Uterus (tissue), 4 donors: ENCODE measurements at places on chromosomes 3 and 15.

DNA sequence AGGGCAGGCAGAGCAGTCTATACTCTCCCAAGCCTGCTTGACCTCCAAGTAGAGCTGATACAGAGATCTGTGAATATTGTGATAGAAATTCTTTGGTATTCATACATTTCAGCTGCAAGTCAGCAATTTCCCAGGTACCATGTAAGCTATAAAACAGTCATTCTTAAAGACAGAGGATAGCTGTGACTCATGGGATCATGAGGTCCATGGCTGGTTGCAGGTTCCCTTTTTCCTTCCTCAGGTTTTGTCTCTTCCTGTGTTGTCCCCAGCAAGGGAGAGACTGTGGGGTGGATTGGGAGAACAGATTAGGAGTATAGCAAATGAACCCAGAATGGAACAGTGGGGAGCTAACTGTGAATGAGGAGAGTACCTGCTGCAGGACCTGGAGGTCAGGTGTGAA is 5.4 kb upstream of the P4HTM start:
- no peak overlapping the region for H3K27ac ChIP-seq
- H3K36me3 ChIP-seq = no peaks in the 10 kb centered on the region
- no peaks in the 10 kb centered on the region for H3K27me3 ChIP-seq
- no peak overlapping the region for H3K4me3 ChIP-seq
- no peak for DNase-seq
- H3K4me1 ChIP-seq = peaks cover 5% of the 10 kb centered on the region

GRCh38 chr15:25536801-25537611 is 98.2 kb upstream of the UBE3A start:
- no peaks in the 10 kb centered on the region for H3K36me3 ChIP-seq
- no peaks in the 10 kb centered on the region for H3K4me1 ChIP-seq
- no peak overlapping the region for H3K4me3 ChIP-seq
- no peaks in the 10 kb centered on the region for H3K27me3 ChIP-seq
- no peak for DNase-seq
- H3K27ac ChIP-seq = no peak overlapping the region

DNA sequence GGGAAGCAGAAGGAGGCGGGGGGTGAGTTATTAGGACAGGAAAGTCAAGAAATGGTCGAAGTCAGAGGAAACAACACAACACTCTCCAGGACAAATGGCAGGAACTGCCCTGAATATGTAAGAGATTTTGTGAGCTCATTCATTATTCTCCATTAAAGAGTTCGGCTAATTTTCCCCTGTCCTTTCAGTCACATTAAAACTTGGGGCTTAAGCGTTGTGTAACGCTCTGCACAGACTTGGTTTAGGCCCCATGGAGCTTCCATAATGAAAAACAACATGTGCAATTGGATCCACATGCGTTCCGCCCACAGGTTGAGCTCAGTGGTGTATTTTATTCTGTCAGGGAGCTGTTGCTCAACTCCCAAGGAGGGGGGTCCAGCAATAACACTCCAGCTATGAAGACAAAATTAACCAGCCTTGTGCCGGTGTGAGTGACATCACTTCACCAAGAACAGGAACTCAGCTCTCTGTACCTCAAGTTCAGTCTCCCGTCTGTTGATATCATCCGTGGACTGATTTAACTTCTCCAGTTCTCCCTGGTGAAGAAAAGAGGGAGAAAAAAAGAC is 2.3 kb downstream of the SH3BP5 start:
- H3K4me3 ChIP-seq = peak overlapping the region; percentile 72
- DNase-seq = peak; percentile 93
- peaks cover 29% of the 10 kb centered on the region for H3K4me1 ChIP-seq
- no peaks in the 10 kb centered on the region for H3K27me3 ChIP-seq
- peak overlapping the region; percentile 93 for H3K27ac ChIP-seq

DNA sequence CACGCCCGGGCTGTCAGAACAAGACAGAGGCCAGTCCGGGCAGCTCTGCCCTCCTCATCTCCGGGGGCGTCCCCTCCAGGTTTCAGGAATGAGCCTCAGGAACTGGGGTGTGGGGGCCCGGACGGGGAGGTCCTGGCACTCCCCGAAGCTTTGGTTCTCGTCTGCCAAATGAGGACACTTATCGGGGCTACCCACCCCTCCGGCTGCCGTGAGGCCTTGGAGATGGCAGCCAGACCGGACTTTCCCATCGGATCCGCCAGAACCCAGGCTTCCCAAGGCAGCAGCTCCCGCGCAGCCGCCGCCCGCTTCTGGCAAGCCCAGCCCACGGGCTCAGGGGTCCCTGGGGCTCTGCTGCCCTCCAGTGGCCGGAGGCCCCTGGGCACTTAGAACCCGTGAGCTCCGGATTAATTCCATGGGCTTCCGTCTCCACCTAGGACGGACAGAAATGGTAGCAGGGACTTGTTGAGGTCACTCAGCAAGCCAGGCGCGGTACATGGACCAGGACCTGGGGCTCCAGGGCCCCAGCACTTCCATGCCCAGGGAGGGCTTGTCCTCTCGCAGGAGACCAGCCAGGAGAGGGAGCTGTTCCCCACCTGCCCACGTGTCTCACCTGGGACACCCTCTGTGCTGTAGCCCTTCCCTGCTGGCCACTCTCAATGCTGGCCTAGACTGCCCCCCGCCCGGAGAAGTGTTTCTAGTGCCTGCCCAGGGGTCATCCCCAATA is 89.4 kb downstream of the LINGO1 start:
- H3K4me3 ChIP-seq = no peak overlapping the region
- H3K36me3 ChIP-seq = no peaks in the 10 kb centered on the region
- no peaks in the 10 kb centered on the region for H3K27me3 ChIP-seq
- no peaks in the 10 kb centered on the region for H3K4me1 ChIP-seq
- peak; percentile 82 for DNase-seq
- H3K27ac ChIP-seq = peak overlapping the region; percentile 60

- no peaks in the 10 kb centered on the region for H3K4me1 ChIP-seq
- no peak overlapping the region for H3K4me3 ChIP-seq
- H3K36me3 ChIP-seq = no peaks in the 10 kb centered on the region
- no peak for DNase-seq
- H3K27me3 ChIP-seq = no peaks in the 10 kb centered on the region
Measured at GRCh38 chr3:156743859-156744258, 69.5 kb downstream of the TIPARP start.

- no peak for DNase-seq
- peak overlapping the region; percentile 96 for H3K4me3 ChIP-seq
- H3K36me3 ChIP-seq = no peaks in the 10 kb centered on the region
- H3K4me1 ChIP-seq = peaks cover 5% of the 10 kb centered on the region
- H3K27ac ChIP-seq = peak overlapping the region; percentile 96
Measured at GRCh38 chr3:132660811-132661070, 612 bp downstream of the UBA5 start.

DNA sequence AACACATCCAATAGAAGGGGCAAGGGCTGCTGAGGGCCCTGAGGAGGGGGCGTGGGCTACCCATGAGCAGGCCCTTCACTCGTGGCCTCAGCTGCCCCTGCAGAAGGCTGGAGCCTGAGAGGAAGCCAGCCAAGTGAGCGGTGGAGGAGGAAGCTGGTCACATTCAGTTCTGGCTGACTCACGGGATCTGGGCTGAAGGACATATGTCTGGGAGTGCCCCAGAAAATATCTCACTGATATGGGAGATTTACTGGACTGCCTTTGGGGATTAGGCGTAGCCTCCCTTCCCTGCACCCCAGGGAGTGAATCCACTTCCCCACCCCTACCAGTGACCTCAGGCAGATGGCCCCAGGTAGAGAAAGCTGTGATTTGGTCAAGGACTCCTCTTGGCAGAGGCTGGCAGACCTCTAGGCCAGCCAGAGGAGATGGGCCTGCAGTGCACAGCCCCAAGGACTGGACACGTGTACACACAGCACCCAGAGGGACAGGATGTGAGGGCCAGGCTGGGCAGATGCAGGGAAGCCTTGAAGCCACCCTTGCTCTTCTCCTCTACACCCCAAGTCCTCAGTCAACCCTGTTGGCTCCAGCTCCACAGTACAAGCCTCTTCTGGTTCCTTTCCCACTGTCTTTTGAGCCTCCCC is 14.2 kb upstream of the ANKDD1A start:
- no peaks in the 10 kb centered on the region for H3K4me1 ChIP-seq
- H3K27me3 ChIP-seq = no peaks in the 10 kb centered on the region
- H3K4me3 ChIP-seq = no peak overlapping the region
- H3K36me3 ChIP-seq = no peaks in the 10 kb centered on the region
- H3K27ac ChIP-seq = peak overlapping the region; percentile 87

DNA sequence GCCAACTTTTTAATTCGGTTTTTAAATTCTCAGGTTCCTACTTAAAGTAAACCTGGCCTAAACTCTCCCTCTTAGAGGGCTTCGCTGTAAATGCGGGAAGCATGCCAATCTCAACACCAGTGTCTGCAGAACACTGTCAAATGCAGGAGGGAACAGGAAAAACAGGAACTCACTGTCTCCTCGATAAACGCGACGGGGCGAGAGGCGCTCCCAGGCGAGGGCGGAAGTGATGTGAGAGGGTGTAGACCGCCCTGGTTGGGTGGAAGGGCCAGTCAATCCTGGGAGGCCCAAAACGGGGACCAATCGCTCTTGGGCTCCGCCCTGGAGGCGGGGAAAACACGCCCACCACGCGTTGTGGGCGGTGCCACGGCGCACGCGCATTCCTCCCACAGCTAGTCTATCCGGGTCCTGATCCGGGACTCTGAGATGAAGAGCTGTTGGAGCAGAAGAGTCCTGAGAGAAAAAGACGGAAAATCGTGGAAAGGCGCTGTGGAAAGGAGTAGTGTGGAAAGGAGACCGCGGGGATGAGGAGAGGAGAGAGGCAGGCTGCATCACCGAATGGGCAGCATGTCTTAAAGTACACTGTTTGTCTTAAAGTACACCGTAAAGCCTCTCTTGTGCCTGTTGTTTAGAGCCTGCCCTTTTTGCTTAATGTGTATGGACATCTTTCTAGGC is 27.1 kb downstream of the SLC28A2 start:
- H3K4me1 ChIP-seq = peaks cover 5% of the 10 kb centered on the region
- H3K4me3 ChIP-seq = peak overlapping the region; percentile 56
- peak; percentile 97 for DNase-seq
- no peaks in the 10 kb centered on the region for H3K36me3 ChIP-seq

- peaks cover 11% of the 10 kb centered on the region for H3K27me3 ChIP-seq
- no peaks in the 10 kb centered on the region for H3K36me3 ChIP-seq
- H3K4me3 ChIP-seq = no peak overlapping the region
- no peak overlapping the region for H3K27ac ChIP-seq
- H3K4me1 ChIP-seq = peaks cover 15% of the 10 kb centered on the region
Measured at GRCh38 chr15:88606070-88606794, 14.9 kb upstream of the AEN start.

DNA sequence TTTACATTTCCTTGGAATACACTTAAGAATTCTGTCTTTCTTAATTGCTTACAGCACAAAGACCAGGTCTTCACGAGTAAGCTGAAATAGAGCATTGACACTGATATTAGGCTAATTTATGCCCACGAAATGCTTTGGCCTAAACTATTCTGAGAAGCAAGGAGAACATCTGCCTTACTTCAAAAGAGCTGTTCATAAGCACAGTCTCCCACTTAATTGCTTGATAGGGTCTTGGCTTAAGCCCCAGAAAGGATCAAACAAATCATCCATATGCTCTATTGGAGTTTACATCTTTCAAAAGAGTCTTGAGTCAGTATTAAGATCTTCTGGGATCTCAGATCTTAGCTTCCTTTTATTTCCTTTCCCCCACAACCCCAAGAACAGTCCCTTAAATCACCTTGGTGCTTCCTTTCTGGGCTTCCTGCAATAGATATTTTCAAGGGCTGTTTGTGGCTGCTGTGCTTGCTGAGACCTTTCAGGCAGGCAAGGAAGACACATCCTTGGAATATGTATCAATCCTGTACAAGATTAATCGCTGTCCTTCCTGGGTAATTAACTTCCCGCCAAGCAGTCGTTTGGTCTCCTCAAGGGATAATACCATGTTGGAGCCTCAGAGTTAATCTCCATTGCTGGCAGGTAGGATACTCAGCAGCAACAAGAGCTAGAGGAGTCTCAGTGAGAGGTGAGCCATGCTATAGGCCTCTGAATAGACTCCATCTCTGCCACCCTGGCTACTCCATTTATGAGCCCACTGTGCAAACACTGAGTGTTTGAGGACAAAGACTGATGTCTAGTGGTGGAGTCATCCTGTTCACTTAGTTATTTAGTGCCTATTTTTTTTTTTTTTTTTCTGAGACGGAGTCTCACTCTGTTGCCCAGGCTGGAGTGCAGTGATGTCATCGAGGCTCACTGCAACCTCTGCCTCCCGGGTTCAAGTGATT is 37.1 kb downstream of the TMEM158 start:
- DNase-seq = peak; percentile 50
- no peaks in the 10 kb centered on the region for H3K36me3 ChIP-seq
- peaks cover 6% of the 10 kb centered on the region for H3K4me1 ChIP-seq
- no peak overlapping the region for H3K4me3 ChIP-seq

DNA sequence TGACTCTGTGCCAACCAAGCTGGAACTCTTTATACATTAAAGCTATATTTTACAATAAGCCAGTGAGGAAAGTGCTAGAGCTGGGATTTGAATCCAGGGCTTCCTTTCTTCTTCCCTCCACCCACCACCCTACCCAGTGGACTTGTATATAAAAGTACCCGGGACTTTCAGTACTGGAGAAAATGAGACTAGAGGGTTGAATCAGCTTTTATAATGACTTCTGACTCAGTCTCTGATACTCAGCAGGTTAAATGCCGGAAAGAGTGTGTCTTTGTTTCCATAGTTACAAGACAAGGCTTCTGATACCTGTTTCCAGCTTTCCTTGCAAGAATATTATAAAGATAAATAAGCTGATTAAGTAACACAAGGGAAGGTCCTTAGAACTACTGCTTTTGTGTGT is 80.9 kb downstream of the FRMD4B start:
- no peaks in the 10 kb centered on the region for H3K27me3 ChIP-seq
- H3K36me3 ChIP-seq = no peaks in the 10 kb centered on the region
- no peak for DNase-seq
- no peak overlapping the region for H3K27ac ChIP-seq
- no peak overlapping the region for H3K4me3 ChIP-seq

DNA sequence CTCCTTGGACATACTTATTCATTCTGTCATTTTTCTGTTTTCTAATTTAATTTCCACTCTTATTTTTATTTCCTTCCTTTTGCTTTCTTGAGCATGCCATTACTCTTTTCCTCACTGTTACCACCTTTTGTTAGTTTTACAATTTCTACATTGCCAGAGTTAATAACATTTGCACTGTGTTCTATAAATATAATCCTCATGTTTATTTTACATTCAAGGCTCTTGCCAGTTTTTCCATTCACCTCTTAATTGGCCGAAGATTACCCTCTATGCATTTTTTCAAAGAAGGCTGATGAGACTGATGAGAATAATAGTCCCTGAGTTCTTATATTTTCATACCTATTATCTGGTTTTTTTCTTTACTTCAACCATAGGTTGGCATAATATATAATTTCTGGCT is 10.5 kb downstream of the BTD start:
- DNase-seq = no peak
- peaks cover 6% of the 10 kb centered on the region for H3K4me1 ChIP-seq
- no peaks in the 10 kb centered on the region for H3K36me3 ChIP-seq
- H3K27ac ChIP-seq = no peak overlapping the region
- H3K4me3 ChIP-seq = no peak overlapping the region

- no peaks in the 10 kb centered on the region for H3K4me1 ChIP-seq
- H3K4me3 ChIP-seq = no peak overlapping the region
- H3K27me3 ChIP-seq = no peaks in the 10 kb centered on the region
- peak overlapping the region; percentile 25 for H3K27ac ChIP-seq
Measured at GRCh38 chr3:129059311-129059958, 1.1 kb upstream of the GP9 start.

GRCh38 chr3:59286791-59287531 is 237.1 kb upstream of the CFAP20DC start:
- H3K27me3 ChIP-seq = no peaks in the 10 kb centered on the region
- H3K36me3 ChIP-seq = no peaks in the 10 kb centered on the region
- no peak overlapping the region for H3K27ac ChIP-seq
- H3K4me3 ChIP-seq = no peak overlapping the region
- no peaks in the 10 kb centered on the region for H3K4me1 ChIP-seq

- no peak overlapping the region for H3K4me3 ChIP-seq
- H3K36me3 ChIP-seq = no peaks in the 10 kb centered on the region
- no peak overlapping the region for H3K27ac ChIP-seq
- no peak for DNase-seq
- H3K27me3 ChIP-seq = no peaks in the 10 kb centered on the region
Measured at GRCh38 chr3:25378786-25379311, 49.2 kb upstream of the RARB start.
